Kidney glomerular epithelial cell (primary cell): ENCODE measurements at places on chromosomes 3 and 15.

DNA sequence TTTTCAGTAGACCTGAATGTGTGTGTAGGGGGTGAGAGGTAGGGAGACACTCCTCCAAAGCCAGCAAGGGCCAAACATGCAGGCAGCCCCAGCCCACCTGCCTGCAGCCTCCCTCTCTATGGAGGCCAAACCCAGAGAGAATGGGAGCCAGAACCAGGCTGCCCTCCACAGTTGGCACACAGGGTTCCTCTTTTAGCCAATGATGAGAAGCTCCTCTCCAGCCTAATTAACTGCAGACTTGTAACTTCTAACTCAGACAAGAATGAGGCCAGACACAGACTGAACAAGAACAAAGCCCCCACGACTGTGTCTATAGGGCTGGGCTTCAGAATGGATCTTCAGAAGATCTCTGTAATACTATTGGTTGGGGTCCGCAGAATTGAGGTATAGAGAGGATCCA is 12.3 kb upstream of the TLE3 start:
- DNase-seq, result no peak

DNA sequence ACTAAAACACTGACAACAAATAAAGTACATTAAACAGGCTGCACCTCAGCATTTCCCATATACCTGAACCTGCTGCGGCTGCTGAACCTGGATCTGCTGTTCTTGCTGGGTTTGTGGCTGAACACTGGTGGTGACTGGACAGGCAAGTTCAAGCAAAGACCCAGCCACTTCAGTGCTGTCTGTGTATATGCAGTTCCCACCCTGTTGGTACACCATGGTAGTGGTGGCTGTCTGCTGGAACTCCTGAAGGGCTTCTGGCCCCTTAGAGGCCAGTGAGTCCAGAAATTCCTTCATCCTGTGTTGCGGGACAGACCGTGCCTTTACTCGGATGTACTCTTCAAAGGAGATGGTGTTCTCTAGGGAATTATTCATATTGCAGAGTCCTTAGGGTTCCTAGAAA is 17.2 kb downstream of the QRICH1 start:
- no peak for DNase-seq

DNA sequence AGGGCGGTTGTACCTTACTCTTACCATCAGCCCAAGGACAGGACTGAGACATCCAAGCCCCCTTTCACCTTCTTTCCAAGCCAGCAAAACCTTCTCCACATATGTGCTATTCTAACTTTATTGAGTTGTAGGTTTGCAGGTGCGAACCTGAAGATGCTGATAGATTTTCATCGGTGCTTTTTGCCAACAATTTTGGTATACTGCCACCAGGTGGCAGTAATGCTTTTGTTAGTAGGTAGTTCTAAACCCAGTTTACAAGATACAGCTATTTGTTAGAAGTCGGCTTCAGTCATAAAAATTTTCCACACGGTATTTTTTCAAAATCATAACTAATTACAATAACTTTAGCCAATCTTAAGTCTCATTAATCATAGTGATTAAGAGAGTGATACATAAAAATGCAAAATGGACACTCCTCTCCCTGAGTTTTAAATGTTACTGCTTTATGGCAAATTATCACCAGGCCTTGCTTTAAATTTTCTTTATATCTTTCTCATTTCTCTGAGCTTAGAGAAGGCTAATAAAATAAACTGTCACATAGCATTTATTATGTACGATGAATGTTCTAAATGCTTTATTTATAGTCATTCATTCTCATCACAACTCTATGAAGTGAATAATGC is 636 bp downstream of the TBC1D21 start:
- DNase-seq, result peak; percentile 37

DNA sequence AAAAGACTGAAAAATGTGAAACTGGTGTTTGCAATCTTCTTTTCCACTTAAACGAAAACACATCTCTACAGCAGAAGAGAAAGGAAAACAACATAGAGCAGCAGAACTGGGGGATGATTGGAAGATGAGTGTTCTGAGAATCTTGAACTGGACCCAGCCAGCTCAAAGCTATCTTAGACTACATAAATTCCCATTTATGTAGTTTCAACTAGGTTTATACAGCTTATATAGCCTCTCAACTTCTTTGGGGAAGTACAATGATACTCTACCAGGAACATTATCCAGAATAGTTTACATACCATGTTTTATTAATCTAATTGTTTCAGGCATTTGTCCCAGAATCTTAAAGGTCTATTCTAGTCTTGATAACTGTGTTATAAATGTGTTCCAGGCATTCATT is 658.2 kb upstream of the LMCD1 start:
- DNase-seq, result no peak

GRCh38 chr3:183287301-183287971 is 34.4 kb downstream of the B3GNT5 start:
- no peak for DNase-seq

GRCh38 chr3:189914799-189915198 is 205.9 kb downstream of the P3H2 start:
- DNase-seq, result peak; percentile 88

DNA sequence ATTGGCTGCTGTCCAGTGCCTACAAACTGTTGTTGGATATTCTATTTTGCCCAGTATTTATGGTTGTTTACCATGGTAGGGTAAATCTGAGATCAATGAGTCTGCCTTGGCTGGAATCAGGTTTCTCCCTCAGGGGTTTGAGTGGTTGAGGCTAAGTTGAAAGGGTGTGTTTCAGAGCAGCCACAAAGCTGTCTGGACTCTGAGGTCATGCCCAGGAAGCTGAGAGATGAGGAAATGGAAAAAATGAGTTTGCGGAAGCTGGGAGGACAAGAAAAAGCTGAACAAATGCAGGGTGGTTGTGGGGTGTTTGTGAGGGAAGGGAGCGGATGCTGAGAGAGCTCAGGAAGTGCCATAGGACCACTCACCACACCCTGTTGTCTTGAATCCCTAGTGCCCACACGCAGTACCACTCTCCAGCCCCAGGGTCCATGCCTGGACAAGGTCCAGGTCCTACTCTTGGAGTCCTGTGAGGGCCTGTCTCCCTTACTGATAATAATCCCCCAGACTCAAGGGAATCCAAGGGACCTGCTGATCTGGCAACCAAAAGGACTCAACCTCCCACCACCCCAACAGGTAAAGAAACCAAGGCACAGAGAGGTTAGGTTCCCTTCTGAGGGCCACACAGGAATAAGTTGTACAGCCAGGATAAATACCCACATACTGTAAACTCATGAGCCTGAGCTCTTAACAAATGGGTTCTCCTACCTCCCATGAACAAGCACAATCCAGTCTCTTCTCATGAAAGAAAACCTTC is 81.6 kb downstream of the PPCDC start:
- DNase-seq, result peak; percentile 66

GRCh38 chr3:20038699-20039465 is 1.4 kb upstream of the KAT2B start:
- DNase-seq, result no peak

GRCh38 chr15:66865622-66866611 is 163.9 kb downstream of the SMAD6 start:
- DNase-seq, result no peak
